Fibroblast of gingiva (primary cell): ENCODE measurements at places on chromosomes 2 and 18.
A peak's percentile ranks its signal among the peaks of the same experiment; 100 is the strongest.

DNA sequence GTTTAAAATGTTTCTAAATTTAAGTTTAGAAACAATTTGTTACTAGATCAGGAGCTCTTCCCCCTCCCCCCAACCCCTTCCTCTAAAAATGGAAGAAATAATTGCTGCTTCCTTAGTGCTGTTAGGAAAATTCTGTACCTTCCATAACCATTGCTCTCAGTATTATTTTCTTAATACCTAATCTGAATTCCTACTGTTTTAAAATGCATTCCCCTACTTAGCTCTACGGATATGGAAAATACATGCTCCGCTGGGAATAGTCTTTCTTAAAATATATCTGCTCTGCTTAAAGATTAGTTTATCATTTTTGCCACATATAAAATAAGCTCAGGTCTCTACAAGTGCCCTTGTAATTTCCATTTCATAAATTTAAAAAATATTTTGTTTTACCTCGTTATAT, 215.2 kb downstream of the TGIF1 start:
- no peak for DNase-seq

- peak; percentile 93 for DNase-seq
These were observed 151.4 kb downstream of the TNS1 start for GRCh38 chr2:217851191-217852020.

DNA sequence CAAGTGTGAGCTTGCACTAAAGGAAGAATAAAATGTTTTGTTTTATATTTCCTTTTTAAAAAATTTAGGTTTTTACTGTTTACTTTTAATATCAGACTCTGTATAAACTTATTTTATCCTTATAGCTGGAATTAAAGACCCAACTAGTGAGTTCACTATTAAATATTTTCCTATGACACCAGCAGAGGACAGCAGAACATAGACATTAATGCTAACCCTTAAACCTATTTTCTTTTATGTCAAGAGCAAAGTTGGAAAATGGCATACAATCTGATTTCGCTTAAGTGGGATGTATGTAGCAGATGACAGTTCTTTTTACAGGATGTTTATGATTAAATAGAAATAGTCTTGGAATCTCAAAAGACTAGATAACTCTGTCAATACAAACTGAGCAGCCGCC, 188.2 kb upstream of the XIRP2 start:
- no peak for DNase-seq

GRCh38 chr2:11004199-11004598, 92.5 kb downstream of the KCNF1 start:
- DNase-seq, result no peak

DNA sequence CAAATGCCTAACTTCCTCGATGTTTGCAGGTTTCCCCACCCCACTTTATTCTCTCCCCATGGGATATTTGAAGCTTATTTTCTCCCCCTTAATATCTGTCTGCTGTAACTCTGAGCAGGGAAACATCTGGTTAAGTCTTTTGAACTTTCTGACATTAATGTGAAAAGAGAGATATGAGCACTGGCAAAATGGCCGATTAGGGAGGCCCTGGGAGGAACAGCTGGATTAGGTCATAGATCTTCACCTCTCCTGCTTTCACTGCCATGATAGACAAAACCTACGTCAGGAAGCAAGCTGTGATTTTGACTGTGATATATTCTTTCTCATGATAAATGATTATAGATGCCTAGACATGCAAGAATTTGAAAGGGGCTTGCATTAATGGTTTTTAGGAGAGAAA, 43.6 kb downstream of the LYPD6B start:
- no peak for DNase-seq

- no peak for DNase-seq
These were observed 187.9 kb downstream of the NEDD4L start for GRCh38 chr18:58231930-58232329.

DNA sequence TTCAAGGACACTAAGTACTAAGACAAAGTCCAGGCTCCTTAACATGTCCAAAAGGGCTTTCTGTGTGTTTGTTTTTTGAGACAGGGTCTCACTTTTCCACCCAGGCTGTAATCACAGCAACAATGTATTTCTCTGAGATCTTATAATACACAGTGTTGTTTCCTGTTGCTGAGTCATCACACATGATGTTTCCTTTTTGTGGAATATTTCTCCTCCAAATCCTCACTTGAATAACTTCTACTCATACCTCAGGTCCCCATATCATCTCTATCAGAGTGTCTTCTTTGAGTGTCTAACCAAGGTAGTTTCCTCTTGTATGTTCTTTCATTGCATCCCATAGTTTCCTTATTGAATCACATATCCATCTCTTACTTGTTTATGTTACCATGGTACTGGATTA, 632.0 kb upstream of the PIK3C3 start:
- no peak for DNase-seq

- no peak for DNase-seq
These were observed 1.1 kb upstream of the MBOAT2 start for GRCh38 chr2:9004338-9005204.

DNA sequence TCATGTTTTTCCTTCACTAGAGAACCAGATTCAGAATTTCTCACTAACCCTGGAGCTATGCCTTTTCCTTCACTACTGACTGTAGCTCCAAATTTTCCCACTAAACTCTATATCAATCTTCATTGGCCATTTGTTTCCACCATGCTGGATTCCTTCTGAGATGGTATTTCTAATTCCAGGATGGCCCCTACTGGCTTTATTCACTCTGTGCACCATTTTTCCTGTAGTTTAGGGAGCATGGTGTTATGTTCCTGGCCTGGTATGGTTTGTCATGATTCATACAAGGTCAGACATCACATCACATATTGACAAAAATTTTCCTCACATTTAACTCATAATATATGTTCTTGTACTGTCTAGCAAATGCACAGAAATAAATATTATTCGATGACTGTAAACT, 229.2 kb upstream of the TFPI start:
- DNase-seq, result no peak

GRCh38 chr2:178962805-178963433, 87.0 kb downstream of the CCDC141 start:
- no peak for DNase-seq

- DNase-seq, result no peak
These were observed 117.9 kb upstream of the PELI1 start for GRCh38 chr2:64262071-64262470.

DNA sequence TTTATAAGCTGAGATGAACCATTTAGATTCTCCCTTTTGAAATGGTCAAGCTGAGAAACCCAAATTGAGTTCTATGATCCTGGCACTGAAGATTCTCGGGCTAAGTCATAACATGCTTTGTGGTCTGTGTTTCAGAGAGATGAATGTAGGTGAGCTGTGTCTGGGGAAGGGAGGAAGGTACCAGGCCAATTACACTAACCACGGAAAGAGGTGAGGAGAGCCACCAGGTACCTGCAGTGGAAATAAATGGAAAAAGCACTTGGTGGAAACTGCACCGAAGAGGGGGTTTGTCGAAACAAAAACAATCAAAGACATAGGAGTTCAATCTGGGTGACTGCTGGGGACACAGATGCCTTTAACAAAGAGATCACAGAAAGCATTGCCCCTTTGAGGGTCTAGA, 963 bp upstream of the MRPL44 start:
- no peak for DNase-seq

GRCh38 chr2:199455545-199456382, 2.0 kb downstream of the SATB2 start:
- DNase-seq, result peak; percentile 27

DNA sequence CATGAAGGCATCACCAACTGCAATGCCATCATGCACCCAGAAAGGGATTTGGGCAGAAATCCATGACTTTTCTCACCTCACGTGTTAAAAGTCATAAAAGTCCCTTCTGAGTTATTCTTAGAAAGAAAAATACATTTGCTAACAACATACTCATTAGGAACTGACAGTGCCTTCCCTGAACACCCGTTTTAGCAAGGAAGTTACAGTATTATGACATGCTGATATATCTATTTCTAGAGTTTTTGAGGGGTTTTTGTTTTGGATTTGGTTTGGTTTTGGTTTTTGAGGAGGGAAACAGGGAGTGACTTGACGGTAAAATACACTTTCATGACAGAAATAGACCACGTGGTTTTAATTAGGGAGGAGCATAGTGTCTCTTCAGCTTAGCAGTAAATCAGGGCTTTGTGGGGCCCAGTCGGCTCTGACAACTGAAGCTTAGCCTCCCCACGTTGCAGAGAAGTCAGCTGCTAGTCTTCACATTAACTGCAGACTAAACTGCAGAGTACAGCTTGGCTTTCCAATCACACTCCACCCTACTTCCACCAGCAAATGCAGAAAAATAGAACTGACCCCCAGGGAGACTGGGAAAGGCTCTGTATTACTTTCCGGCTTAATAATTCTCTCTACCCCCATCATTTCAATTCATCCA, 141.4 kb downstream of the FAM124B start:
- peak; percentile 16 for DNase-seq

- DNase-seq, result no peak
These were observed 116.6 kb upstream of the PELI1 start for GRCh38 chr2:64260817-64261216.

DNA sequence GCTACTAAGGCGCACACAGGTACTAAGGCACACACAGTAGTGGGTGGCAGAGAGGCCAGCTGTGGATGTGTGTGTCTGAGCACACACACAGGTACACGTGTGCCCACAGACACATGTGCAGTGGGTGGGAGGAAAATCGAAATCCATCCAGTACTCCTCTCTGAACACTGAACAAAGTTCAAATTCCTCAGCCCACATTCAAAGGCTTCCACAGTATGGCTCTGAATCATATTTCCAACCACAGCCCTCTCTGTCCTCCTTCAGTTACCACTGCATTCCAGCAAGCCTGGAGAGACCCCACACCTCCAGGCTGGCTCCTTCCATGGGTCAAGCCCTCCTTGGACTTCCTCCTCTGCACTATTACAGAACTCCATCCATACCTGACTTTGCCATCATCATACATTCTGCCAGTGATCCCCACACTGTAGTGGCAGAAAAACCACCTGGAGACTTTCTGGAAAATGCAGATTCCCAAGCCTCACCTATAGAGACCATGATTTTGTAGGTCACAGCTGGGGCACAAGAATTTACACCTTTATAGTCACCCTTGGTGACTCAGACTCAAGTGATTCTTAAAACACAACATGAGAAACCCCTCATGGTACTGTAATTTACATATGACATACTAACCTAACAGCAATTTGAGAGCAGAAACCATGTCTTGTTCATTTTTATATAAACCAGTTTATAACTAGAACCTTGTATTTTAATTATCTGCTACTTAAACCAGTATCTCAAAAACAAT, 31.4 kb downstream of the EPG5 start:
- DNase-seq, result peak; percentile 24

GRCh38 chr18:41873730-41874129, 81.3 kb upstream of the PIK3C3 start:
- DNase-seq, result no peak

GRCh38 chr2:182416191-182416590, 10.6 kb downstream of the PDE1A start:
- DNase-seq, result no peak

DNA sequence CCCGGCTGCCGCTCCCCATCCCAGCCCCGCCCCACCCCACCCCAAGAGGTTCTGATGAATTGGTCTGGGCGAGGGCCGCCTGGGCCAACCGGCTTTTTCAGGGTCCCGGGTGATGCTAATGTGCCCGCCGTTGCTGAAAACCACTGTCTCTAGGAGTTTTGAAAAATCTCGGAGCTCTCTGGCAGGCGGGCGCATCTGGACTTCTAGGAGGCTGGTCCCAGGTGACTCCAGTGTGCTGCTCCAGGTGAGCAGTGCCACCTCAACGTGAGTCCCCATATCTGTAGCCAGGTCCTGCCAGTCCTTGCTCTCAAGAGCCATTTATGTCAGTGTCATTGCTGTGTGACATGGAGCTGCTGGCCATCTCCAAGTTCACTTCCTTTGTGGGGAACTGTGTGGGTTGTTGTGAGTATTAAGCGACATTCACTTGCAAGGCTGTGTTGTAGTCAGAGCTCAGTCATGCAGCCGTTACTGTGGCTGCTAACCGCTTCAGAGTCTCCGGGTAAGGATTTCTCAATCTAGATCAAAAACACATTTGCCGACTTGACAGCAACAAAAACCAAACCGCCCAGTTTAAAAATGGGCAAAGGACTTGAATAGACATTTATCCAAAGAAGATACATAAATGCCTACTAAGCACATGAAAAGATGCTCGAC, at the start of gene RFX8:
RFX8 (minus strand) TSS at position 382 of the 654 bp plus-strand sequence. CDS start 8,264 bp downstream, outside the sequence.
- DNase-seq, result peak; percentile 93

DNA sequence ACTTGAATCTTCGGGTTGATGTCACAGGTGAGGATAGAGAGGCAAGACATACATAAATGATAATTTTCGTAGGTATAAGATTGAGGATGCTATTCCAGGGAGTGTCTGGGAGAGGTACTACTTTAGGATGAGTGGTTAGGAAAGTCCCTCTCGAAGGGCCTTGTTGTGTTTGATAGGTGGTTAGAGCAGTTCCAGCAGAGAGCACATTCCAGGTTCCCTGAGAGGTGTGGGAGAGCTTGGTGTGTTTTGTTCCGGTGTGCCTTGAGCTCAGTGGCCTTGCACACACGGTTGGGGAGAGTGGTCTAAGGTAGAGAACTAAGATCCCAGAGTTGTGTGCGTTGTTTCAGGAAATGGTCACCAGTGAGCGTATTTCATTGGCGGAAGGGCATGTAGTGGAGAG, 191.4 kb downstream of the ZNF407 start:
- no peak for DNase-seq

DNA sequence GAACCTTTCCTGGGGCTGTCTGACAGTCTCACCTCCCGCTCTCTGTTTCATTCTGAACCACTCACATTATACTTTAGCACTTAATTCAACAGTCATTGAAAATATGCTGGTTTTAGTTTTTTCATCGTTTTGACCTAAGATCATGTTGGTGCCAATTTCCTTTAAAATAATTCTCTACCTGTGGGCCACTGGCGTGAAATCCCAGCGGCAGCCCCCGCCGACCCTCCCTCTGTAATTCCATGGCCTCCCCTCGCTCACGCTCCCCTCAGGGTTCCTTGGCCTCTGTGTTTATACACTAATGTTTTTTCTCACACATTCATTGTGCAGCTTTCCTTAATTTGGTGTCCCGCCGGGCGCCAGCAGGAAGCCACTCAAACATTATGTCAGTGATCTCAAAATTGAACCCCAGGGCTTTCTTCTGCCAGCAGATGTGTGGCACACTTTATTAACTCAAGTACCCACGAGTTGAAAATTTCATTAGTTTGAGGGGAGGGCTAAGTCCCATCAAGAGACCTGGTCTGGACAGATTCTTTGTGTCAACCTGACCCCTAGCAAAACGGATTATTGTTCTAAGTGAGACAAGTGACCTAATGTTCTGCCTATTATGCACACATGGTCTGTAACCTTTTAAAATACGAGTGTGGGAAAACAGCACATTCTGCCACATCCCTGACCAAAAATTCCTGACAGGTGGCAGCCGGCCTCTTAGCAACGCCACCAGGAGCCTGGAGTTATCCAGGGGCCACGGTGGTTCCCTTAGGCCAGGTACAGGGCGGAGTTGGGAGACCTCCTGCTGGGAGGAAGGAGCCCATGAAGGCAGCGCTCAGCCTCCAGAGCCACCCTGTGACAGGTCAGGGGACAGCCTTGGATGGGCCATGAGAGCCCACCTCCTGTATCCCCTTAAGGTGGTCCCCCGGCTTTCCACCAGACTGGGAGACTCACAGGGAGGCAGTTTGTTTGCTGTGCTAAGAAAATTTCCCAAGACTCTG, 53.1 kb downstream of the APOB start:
- DNase-seq, result no peak
